Stimulated activated CD4-positive, alpha-beta T cell treated with anti-CD3 and anti-CD28 coated beads, Interleukin-4, amount 100 ng/mL, for 48 hours (primary cell): ENCODE measurements at places on chromosomes 3 and 15.

- DNase-seq: no peak
Measured at GRCh38 chr15:49620199-49620598, 419 bp downstream of the FAM227B start.

DNA sequence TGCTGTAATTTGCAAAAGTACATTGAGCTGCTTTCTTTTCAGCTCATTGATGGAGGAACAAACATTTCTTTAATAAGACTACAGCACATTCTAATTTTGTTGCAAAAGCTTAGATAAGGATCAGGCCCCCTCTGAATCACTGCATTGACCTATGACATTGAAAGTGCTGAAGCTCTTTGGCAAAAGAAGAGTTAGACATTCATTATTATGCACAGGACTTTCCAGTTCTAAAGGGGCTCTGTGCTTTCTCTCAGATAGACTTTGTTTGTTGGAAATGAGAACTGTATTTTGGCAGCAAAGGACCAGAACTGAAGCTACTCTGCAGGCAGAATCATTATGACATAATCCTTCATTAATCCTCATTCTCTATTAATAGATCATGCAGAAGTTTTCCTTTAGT, 252.9 kb upstream of the SOX2 start:
- no peak for DNase-seq

- DNase-seq: no peak
Measured at GRCh38 chr3:151100076-151100475, 14.6 kb downstream of the MED12L start.

GRCh38 chr3:38541806-38542205, 45.7 kb downstream of the EXOG start:
- DNase-seq: no peak

- no peak for DNase-seq
Measured at GRCh38 chr3:197955892-197956477, 4.0 kb upstream of the LMLN start.

DNA sequence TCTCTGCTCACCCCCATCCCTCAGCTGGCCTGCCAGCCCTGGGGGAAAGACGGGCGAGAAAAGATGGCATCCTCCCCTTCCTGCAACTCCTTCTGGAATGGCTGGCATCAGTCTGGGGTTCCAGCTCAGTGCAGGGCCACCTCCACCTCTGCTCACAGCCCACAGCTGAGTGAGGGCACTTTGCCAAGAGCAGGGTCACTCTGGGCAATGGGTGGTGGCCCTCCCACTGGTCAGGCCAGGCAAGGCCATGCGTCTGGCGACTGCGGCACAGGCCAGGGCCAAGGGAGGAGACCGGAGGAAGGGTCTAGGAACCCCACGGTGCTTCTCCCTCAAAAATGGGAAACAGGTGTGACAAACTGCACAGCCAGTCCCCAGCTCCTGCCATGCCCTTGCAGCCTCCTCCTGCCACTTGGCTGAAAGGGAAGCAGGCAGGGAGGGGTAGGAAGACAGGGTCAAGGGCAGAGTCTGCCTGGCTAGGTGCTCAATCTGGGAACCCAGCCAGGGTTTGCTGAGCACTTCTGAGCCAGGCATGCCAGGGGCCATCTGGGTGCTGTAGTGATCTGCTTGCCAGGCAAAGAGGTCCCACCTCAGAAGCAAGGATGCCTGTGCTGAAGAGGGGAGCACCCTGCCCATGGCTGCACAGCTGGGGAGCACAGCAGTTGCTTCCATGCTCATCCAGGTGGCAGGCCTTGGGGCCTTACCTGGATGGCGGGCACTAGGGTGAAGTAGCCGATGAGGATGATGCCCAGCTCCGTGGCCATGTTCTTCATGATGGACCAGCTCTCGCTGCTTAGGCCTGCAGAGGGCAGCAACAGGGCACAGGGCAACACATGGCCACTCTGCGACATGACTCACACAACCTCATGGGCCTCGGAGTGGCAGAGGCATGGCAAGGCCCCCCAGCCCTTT, 41.2 kb downstream of the PTPN23 start:
- DNase-seq: peak; percentile 18

DNA sequence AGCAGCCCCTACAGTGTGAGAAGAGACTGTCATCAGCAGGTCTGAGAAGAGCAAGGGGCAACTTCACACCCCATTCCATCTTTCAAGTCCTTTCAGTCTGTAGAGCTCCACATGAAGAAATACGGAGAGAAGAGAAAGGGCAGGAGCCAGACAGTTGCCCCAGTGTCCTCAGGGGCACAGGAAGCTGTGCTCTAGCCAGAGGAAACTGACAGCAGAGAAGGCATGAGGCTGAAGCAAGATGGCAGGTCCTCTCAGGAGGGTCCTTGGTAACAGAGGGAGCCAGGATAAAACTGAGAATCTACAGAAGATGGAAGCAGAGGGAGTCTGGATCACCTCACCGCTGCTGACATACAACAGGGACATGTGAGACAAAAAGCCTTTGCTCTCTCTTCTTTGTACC, 47.3 kb downstream of the PLCH1 start:
- no peak for DNase-seq
